Activated naive CD4-positive, alpha-beta T cell treated with Interleukin-2 at 50 U/mL for 16 hours (primary cell): ENCODE measurements at places on chromosomes 2 and 18.

DNA sequence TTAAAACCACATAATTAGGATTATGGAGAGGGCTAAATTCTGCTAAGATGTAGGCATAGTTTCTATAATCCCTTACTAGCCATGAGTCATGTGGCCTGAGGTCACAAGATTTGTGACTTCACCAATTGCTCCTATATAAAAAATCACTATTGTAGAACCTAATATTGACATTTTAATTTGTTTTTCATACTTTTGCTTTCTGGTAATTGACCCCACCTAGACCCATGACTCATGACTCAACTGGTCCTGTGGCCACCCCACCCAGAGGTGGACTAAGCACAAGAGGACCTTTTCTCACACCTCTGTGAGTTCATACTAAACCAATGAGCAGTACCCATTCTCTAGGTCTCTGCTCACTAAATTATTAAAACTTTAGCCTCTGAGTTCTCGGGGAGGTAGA, 1567.5 kb upstream of the LRRTM1 start:
- no peak for DNase-seq

DNA sequence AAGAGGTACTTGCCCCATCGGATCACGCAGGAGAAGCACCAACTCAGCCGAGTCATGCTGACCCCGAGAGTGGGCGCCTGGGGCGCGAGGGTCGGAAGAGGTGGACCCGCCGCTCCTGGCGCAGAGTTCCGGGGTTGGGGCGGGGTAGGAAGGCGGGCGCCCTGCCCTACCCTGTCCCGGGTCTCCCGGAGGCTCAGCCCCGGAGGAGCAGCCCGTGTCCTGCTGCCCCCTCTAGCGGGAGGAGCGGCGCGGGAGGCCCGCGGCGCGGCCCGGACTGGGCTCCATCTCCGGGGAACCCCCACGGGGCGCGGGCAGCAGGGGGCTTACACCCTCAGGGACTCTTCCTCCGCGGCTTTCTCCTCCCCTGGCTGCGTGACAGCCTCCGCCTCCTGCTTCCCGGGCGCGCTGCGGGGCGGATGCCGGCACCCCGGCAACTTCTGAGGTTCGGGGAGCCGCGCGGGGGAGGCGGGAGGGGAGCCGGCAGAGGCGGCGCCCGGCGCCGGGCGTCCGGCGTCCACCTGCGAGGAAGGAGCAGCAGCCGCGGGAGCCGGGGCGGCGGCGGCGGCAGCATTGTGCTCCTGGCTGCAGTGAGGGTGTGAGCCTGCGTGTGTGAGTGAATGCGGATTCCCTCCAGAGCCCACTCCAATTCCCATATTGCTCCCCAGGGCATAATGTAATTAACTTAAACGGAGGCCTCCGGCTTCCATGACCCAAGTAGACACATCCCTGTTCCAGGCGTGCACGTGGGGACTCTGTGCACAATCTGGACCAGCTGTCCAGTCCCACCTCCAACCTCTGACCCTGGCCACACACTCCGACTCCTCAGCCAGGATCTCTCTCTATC, 7.6 kb upstream of the TNS1 start:
- peak; percentile 20 for DNase-seq

DNA sequence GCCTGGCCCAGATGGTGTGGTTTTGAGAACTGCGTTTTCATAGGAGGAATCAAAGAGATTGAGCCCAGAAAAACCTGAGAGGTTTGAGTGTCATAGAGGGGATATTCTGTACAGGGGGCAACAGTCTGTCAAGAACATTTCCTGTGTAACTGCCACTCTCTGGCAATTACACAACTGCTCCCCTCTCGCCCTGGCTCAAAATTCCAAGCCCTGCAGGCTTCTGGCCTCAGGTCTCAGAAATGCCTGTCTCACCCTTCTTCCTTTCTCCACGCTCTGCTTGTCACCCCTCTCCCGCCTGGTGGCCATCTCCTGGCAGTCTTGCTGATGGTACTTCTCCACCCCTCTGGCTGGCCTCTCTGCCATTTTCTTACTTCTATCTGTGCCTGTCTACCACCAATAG, 4.0 kb downstream of the VAMP5 start:
- no peak for DNase-seq

GRCh38 chr18:44796429-44797428, 116.0 kb downstream of the SETBP1 start:
- DNase-seq: no peak

DNA sequence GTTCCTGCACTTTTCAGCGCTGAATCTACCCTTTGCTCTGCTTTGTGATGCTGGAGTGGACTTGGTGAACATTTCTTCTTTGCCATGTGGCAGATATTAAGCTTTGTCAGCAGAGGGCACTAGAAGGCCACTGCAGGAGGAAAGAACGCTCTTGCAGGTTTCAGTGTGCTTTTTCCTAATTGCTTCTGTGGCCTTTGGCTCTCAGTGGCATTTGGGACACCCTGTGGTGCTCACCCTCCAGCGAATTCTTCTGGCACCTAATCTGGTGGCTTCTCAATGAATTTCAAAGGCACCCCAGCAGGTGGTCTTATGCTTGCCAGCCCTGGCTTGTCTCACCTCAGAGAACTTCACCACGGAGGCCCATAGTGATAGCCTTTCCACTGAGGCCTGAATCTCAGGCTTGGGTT, 146.7 kb downstream of the MYO3B start:
- DNase-seq: no peak

- DNase-seq: no peak
These were observed 70.3 kb downstream of the MYT1L start for GRCh38 chr2:2260696-2261268.

- DNase-seq: no peak
These were observed 36.4 kb downstream of the FAM168B start for GRCh38 chr2:131056932-131057287.

DNA sequence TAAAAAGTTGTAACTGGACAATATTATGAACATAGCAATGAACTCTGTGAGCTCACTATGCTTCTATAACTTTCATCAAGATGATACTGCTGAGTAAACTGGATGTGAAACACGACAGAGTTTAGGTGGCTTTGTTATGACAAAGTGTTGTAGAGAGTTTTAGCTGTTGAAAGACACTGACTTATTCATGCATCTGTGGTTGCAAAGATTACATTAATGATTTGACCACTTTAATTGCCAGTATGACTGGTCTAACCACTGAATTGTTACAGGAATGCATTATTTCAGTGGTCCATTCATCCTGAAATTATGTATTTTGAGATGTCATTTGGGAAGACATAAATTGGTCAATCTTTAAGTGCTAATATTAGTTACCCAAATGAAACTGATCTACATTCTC, 117.9 kb downstream of the SPHKAP start:
- no peak for DNase-seq

DNA sequence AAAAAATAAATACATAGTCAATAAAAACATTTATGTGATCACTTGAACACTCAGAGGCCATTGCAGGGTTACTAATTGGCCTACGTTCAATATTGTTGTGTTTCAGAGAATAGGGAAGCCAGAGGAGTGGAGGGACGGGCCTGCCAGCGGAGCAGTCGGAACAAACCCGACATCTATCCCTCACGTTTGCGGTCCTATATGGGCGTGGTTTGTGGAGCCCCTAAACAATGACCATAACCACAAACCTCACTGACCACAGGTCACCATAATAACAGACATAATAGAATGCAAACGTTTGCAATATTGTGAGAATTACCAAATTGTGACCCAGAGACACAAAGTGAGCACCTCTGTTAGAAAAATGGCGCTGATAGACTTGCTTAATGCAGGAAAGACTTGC, 19.5 kb upstream of the ZNF516 start:
- no peak for DNase-seq

- DNase-seq: no peak
These were observed 46.6 kb upstream of the CTLA4 start for GRCh38 chr2:203820969-203821368.

- DNase-seq: no peak
These were observed 245.8 kb downstream of the ETAA1 start for GRCh38 chr2:67642961-67643360.

DNA sequence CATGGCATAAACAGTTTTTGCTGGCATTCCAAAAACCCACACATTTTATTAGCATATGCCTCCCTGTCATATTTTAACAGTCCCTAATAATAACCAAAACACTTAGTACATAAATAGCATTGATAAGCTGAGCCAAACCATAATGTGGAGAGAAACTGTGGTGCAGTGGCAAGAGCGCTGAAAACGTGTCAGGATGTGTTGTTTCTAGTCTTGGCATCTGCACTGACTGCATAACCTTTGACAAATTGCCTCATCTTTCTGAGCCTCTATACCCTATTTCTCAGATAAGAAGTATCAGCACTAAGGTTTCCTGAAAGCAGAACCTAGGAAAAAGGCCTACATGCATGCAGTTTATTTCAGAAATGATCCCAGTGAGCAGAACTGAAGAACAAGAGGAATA, 41.4 kb downstream of the RAD51AP2 start:
- DNase-seq: no peak

DNA sequence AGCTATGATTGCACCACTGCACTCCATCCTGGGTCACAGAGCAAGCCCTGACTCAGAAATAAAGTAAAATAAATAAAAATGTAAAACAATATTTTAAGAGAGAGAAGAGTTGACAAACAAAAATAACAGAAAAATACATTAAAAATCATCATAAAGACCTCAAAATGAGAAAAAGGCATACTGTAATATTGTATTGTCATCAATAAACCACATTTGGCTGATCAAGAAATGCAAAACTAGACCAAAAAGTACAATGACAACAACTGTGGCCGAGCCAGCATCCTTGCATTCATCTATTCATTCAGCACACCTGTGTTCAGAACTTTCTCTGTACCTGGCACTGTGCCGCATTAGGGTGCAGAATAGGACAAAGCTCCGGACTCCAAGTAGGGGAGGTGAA, 121.8 kb downstream of the ALK start:
- no peak for DNase-seq

DNA sequence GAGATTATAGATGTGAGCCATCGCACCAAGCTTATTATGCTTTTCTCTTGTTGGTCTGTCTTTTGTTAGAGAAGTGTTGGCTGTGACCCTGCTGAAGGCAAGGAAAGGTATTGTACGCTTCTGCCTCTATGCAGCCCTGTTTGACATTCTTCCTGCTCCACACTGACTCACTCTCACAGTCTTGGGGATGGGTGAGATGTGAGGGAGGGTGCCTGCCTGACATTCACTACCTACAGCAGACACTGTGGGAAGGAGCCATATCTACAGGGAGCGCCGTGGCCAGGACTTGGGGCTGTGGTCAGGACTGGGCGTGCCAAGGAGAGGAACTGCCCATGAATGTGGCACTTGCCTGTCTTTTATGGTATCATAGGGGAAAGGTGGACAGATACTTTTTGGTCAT, 43.9 kb upstream of the FHL2 start:
- DNase-seq: no peak

GRCh38 chr2:51782921-51783765, 751.2 kb upstream of the NRXN1 start:
- DNase-seq: no peak

GRCh38 chr2:166862468-166863132, 25.7 kb upstream of the XIRP2 start:
- no peak for DNase-seq

DNA sequence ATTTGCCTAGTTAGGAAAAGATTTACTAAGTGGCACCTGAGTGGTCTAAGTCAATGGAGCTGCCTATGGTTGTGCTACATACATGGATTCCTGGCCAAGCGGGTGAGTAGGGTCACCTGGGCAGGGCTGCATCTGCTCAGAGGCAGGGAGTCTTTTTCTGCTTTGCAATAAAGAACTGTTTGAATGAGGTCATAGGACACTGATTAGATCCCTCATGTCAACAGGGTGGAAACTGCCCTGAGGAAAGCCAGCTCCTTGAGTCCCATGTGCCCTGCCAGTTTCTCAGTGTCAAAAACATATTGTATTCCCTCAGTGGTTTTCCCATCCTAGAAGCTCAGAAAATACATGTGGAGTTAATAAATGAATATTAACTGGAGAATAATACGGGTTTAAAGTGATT, 4.6 kb downstream of the LAMA3 start:
- no peak for DNase-seq

DNA sequence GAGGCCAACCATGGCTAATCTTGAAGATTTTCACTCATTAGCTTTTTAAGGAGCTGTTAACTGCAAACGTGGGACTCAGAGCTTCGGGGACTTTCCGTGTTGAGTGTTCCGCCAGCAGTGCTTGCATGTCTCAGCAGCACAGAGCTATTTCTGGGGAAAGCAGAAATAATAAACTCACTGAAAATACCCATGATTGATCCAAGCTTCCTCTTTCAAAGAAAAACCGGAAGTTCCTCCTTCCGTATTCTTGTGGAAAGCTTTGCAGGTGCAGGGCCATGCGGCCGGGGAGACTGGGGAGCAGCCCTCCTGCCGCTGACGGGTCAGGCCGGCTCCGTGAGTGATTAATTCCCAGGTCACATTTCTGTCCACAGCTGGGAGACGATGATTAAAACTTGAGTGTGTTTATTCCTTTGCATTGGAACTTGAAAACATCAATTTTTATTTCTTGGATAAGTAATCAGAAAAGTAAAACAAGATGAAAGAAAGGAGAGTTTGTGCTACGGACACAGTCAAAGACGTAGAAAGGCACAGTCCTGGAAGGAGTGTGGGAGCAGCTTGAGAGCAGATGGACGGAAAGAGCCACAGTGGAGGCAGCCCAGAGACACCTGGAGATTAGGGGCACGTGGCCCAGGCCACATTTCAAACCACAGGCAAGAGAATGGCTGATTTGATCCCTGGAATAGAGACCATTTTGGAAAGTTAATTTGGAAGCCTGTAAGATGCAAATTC, 54.2 kb upstream of the CTDP1 start:
- DNase-seq: no peak

DNA sequence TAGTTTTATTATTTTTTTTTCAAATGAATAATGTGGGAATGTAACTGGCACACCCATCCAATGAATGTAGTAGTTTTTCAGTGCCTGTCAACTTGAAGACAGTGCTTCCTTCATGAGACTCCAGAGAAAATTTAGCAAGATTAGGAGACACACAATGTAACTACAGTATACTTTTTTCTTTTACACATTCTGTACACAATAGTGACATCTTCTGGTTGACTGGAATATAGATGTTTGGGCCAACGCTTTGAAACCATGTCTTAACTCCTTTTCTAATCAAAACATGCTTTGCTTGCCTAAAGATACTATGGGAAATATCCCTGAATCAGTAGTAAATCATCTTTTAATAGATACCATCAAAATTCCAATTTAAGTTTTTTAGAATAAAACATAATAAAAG, 229.5 kb upstream of the ZC3H15 start:
- no peak for DNase-seq

DNA sequence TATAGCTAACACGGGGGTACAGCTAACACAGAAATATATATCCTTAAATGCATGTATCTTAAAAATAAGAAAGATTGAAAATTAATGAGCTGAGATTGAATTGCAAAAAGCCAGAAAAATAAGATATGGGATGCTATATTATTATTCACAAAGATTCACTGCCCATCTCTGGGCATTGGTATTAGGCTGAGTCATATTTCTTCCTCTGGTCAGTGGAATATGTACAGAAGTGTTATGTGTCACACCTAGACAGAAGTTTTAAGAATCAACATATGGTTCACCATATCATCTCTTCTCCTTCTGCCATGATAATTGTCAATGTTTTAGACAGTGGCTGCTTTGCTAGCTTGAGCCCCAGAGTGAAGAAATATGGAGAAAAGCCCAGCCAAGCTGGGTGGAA, 14.0 kb upstream of the MCFD2 start:
- no peak for DNase-seq
